ENCODE measurements at places on chromosomes 3 and 15. TPM values are rescaled to one million over a fixed set of nuclear protein-coding genes. Genes with fewer than 3 reads are reported as not detected.

Gene MYEF2
- total RNA-seq = 36.3 TPM

Gene EEF1AKMT4
- 10.6 TPM for total RNA-seq

Gene GJD2
- total RNA-seq = not detected

Gene MYRIP
- total RNA-seq = not detected

Gene CCDC51
- 23.7 TPM for total RNA-seq

GRCh38 chr3:60056404-60056803 lies 1006.6 kb upstream of the CFAP20DC start:
- H3K36me3 ChIP-seq = peaks cover 54% of the 10 kb centered on the region
- peaks cover 86% of the 10 kb centered on the region for H3K4me1 ChIP-seq
- no peak for DNase-seq

- no peak overlapping the region for H3K4me3 ChIP-seq
- no peaks in the 10 kb centered on the region for H3K4me1 ChIP-seq
- no peak overlapping the region for H3K27ac ChIP-seq
- no peaks in the 10 kb centered on the region for H3K36me3 ChIP-seq
- peaks cover 7% of the 10 kb centered on the region for H3K27me3 ChIP-seq
Measured at GRCh38 chr3:70737666-70738290, 425.3 kb upstream of the MDFIC2 start.

DNA sequence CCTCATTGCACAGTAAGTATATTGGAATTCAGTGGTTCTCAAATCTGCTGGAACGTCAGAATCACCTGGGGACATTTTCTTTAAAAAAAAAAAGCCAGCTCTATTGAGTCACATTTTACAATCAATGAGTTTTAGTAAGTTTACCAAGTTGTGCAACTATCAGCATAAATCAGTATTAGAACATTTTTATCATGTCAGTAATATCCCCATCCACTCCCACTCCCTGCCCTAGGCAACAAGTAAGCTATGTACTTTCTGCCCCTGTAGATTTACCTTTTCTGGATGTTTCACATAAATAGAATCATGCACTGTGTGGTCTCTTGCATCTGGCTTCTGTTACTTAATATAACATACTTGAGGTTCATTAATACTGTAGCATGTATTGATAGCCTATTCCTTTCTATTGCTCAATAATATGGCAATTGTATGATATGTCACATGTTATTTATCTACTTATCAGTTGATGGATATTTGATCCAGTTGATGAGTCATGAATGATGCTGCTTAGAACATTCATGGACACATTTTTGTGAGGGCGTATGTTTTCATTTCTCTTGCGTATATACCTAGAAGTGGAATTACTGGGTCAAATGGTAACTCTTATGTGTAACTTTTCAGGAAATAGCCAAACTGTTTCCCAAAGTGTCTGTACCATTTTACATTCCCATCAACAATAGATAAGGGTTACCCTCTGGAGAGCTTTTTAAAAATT lies 180.5 kb downstream of the THSD4 start:
- H3K4me3 ChIP-seq = no peak overlapping the region
- no peak for DNase-seq
- peaks cover 28% of the 10 kb centered on the region for H3K4me1 ChIP-seq
- H3K27ac ChIP-seq = no peak overlapping the region
- H3K36me3 ChIP-seq = no peaks in the 10 kb centered on the region

DNA sequence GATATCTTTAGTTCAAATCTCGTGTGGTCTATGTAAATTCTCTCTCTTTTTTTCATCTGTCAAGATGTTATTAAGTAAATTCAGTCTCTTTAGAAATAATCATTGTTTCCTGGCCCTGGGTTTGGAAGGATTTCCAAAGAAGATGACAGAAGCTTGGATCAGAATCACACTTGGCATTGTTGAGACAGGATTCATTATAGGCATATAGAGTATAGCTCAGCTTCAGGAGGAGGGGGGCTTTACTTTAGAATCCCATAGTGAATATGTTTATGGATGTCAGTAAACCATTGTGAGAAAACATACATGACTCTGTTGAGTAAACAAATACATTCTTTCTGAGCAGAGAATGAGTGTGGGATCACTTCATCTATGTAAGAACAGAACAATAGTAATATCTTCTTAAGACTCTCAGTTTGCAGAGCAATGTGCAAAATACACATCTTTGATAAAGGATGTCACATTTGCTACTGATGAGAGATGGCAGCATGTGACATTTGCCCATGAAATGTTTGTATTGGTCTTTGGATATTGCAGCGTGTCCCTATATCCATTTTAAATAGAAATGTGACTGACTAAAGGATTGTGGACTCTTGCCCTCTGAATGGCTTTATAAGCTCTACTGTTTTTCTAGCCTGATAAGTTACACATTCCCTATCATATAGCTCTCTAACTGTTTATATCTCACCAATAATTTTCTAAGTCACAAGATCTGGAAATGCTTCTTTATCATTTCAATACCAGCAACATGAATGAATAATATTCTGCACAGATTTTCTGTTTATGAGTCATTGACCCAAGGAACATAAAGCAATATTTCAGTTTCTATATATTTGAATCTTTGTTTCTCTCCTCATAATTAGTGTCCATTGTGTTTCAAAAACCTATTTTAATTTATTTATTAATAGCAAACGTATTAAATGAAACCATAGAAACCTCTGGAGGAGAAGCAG lies 95.6 kb upstream of the THRB start:
- no peak overlapping the region for H3K27ac ChIP-seq
- no peak overlapping the region for H3K4me3 ChIP-seq
- DNase-seq = no peak
- H3K36me3 ChIP-seq = no peaks in the 10 kb centered on the region
- no peaks in the 10 kb centered on the region for H3K4me1 ChIP-seq

All from activated T-helper 2 cell treated with anti-CD3 and anti-CD28 coated beads, Interferon-gamma antibody, Interleukin-2, Interleukin-4, amounts not matched to agents 10 μg/mL and 5 μg/mL and 100 μg/mL, durations not matched to agents 14 hours and 24 hours and 36 hours (primary cell).